RWPE1 (cell line): ENCODE measurements at places on chromosomes 5 and 9.

- DNase-seq: no peak
Measured at GRCh38 chr9:3576328-3576727, 50.5 kb upstream of the RFX3 start.

- no peak for DNase-seq
Measured at GRCh38 chr5:151750121-151750520, 8.3 kb downstream of the ATOX1 start.

DNA sequence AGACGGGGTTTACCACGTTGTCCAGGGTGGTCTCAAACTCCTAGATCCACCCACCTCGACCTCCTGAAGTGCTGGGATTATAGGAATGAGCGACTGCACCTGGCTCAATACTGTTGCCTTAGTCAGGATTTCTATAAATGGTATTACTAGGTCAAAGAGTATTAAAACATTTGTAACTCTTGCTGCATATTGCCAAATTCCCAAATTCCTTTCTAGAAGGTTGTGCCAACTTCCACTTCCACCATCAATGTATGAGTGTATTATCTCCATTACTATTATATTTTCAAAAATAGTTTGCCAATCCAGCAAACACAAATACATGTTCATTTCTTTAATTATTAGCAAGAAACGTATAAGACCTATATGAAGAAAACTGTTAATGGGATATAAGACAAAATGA lies 10.6 kb downstream of the PTGR1 start:
- no peak for DNase-seq

DNA sequence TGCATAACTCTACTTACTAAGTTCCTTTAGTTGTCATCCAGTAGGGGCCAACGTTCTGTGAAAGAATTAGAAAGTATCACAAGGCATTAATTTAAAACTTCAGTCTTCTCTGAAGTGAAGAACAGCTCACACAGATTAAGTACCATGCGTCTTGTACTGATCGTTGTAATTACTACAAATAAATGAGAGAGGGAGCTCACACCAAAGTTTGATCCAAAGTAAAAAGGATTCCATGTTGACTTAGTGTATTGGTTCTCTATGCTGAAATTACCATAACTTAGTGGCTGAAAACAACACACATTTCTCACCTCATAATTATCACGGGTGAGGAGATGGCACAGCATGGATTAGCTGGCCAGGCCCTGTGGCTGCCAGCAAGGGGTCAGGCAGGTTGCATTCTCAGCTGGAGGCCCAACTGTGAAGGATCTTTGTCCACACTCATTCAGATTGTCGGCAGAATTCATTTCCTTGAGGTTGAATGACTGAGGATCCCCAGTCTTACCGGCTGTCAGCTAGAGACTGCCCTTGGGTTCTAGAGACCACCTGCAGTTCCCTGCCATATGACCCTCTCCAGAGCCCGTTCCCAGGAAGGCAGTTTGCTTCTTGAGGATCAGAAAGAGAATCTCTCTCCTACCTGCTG lies 169.1 kb downstream of the YTHDC2 start:
- DNase-seq: no peak

- no peak for DNase-seq
Measured at GRCh38 chr9:112789891-112790774, 39.6 kb downstream of the SNX30 start.

GRCh38 chr9:81562231-81563019 lies 126.9 kb downstream of the TLE1 start:
- DNase-seq: peak; percentile 87

- DNase-seq: no peak
Measured at GRCh38 chr9:89642789-89643188, 38.0 kb downstream of the GADD45G start.

DNA sequence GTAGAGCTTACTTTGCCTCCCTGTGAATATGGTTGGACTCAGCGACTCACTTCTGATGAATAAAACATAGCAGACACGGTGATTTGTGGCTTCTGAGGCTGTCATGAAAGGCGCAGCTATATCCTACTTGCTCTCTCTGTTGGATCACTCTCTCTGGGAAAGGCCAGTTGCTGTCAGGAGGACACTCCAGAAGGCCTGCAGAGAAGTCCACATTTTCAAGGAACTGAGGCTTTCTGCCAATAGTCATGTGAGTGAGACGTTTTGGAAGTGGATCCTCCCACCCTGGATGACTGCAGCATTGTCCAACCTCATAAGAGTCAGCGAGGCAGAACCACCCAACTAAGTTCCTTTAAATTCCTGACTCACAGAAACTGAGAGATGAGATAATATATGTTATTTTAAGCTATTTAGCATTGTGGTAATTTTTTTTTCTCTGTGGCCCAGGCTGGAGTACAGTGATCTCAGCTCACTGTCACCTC lies 156.0 kb upstream of the MAST4 start:
- DNase-seq: no peak

GRCh38 chr9:19918630-19919029 lies 129.8 kb upstream of the SLC24A2 start:
- DNase-seq: no peak

- DNase-seq: no peak
Measured at GRCh38 chr9:108161503-108161902, 671.9 kb upstream of the KLF4 start.

- DNase-seq: no peak
Measured at GRCh38 chr5:170112876-170113521, 7.3 kb downstream of the FOXI1 start.

DNA sequence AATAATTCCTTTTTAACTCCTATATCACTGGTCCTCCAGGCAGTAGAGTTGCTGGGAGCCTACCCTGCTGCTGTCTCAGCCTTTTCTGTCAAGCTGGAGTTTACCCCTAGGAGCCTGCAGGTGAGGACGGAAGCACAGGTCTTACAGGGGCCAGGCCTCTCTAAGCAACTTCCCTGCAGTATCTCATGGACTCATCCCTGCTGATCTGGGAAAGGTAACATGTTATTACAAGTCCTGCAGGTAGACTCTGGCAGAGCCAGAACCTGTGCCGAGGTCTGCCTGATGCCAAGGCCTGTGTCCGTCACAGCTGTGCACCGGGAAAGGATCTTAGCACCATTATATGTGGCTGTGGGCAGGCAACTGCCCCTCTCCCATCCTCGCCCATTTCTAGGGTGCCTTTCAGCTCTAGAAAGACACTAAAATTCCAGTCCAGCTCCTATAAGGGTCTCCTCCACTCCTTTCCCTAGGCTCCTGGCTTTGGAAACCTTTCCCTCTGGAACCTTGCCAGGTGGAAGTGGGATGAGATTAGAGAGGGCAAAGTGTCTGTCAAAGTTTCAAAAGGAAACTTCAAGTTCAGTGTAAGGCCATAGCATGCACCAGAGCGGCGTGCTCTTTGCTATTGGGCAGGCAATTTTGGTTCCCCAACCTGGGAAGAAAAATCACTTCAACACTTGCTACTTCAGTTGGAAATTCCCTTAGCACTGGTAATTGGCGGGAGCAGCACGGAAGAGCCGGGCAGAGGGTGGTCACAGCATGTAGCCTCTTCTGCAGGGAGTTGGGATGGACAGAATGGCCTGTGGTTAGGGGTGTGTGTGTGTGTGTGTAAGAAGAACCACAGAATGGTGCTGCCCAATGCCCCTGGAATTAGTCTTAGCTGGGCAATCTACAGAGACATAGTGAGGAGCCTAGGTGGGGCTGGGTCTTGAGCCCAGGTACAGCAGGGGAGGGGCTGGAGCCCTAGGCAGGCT lies 17.5 kb downstream of the TMEM171 start:
- DNase-seq: no peak

DNA sequence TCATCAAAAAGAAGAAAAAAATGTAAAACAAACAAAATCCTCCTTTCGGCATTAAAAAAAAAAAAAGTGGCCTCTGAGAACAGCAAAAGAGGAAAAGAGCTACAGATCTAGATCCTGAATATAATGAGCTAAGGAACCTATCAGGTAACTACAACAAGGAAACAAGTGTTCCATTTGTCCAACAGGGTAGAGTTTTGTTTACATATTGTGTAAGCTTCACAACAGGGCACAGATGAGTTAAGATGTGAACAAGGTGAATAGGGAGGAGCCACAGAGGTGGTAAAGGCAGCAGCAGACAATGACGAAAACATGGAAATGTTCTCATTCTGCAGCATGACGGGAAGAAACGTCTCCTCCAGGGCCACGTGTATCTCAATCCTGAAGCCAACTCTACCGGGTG lies 14.4 kb downstream of the ELP1 start:
- no peak for DNase-seq

- DNase-seq: no peak
Measured at GRCh38 chr5:98454407-98454806, 319.1 kb upstream of the RGMB start.

GRCh38 chr9:113566712-113567071 lies 103.2 kb downstream of the RGS3 start:
- DNase-seq: peak; percentile 51

DNA sequence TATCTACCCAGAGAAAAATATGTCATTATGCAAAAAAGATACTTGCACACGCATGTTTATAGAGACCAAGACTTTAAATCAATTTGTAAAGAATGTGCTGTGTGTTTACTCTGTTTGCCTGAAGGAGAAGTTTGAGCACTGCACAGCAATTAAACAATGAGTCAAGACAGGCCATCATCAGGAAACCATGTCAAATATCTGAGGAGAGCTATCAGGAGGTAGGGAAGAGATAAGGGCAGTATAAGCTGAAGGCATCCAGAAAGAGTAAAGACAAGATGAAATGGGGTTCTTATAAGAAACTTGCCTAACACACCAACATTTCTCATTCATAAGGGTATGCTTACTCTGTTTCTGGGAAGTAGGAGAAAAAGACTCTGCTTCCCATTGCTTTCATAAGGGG lies 405.8 kb upstream of the PTGER4 start:
- no peak for DNase-seq

- peak; percentile 43 for DNase-seq
Measured at GRCh38 chr5:16178745-16179372, 732 bp downstream of the MARCHF11 start.

GRCh38 chr5:78482948-78483347 lies 122.5 kb downstream of the SCAMP1 start:
- DNase-seq: no peak

DNA sequence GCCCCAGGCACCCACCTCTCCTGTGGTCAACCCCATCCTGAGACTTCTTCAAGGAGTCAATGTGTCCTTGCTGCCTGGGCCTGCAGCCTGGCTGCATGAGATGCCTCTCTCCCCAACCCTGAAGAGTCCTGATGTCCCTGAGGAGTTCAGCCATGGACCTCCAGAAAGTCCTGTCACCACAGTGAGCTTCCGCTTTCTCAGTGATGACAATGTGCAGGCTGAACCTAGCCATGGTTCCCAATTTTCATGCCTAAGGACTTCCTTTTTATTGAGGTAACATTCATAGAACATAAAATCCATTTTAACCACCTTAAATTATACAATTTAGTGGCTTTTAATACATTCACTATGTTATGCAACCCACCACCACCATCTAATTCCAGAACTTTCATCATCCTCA lies 29.1 kb downstream of the DAP start:
- DNase-seq: no peak

GRCh38 chr9:136229096-136230065 lies 16.2 kb downstream of the QSOX2 start:
- no peak for DNase-seq

DNA sequence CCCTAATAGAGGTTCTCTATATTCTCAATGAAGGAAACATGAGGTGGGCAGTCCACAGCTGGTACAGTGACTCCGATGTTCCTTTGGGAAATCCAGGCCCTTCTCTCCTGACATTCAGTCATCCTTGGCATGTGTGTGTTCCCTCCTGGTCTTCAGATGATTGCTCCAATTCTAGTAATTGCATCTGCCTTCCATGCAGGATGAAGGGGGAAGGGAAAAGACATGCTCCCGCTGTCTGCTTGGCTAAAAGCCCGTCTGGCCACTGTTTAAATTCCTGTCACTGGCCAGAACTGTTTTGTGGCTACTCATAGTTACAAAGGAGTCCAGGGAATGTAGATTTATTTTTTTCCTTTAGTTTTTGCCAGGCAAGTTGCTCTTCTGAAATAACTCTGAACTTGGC lies 65.0 kb downstream of the MAST4 start:
- DNase-seq: no peak

DNA sequence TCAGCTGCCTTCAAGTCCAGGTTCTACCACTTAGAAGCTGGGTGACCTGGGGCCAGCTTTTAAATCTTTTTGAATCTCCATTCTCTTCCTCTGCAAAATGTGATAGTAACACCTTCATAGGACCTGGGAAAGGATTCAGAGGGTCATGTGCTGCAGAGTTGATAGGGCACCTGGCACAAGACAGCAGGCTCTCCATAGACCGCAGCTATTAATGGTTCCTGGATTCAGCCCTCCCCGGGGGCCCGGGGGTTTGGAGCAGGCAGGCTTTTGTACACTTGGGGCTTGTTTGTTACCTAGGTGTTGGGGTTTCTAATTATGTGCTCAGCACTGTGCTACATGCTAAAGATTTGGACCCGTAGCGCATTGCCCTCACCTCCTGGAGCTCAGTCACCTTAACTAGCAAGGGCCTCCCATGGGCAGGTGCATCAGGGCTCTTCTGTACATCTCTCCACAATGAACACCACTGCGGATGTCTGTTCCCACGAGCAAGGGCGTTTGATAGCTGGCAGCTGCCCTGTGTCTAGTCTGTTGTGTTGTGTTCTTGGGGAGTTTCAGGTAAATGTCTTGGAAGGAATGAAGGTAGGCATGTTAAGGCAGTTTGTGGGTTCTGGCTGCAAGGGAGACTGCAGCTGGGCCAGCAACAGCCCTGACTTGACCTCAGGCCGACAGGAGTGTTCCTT lies 12.1 kb downstream of the PRRC2B start:
- DNase-seq: no peak

GRCh38 chr5:8895599-8895998 lies 650.3 kb downstream of the SEMA5A start:
- no peak for DNase-seq

DNA sequence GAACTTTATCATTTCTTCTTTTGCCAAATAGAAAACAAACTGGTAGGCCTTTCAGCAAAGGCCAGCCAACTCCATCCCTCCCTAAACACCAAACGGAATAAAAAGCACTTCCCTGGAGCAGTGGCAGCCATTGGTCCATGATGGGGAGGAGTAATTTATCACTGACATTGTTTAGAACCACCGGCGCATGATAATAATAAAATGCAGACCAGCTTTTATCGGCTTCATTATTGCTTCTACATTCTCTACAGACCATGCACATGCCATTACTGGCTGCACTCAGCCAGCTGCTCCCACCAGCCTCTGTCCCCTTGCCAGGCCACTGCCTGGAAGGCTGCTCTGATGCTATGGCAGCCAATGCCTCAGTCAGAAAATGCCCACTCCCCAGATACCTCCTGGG lies 45.9 kb downstream of the ABCA1 start:
- no peak for DNase-seq

GRCh38 chr9:14320271-14321181 lies 6.6 kb upstream of the NFIB start:
- peak; percentile 40 for DNase-seq

DNA sequence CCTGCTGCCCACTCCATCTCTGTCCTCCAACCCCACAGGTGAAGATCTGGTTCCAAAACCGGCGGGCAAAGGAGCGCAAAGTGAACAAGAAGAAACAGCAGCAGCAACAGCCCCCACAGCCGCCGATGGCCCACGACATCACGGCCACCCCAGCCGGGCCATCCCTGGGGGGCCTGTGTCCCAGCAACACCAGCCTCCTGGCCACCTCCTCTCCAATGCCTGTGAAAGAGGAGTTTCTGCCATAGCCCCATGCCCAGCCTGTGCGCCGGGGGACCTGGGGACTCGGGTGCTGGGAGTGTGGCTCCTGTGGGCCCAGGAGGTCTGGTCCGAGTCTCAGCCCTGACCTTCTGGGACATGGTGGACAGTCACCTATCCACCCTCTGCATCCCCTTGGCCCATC lies 6.4 kb upstream of the SLC6A7 start:
- no peak for DNase-seq
